Midbrain (tissue), 1 donor: ENCODE measurements at places on chromosomes 11 and 22.

DNA sequence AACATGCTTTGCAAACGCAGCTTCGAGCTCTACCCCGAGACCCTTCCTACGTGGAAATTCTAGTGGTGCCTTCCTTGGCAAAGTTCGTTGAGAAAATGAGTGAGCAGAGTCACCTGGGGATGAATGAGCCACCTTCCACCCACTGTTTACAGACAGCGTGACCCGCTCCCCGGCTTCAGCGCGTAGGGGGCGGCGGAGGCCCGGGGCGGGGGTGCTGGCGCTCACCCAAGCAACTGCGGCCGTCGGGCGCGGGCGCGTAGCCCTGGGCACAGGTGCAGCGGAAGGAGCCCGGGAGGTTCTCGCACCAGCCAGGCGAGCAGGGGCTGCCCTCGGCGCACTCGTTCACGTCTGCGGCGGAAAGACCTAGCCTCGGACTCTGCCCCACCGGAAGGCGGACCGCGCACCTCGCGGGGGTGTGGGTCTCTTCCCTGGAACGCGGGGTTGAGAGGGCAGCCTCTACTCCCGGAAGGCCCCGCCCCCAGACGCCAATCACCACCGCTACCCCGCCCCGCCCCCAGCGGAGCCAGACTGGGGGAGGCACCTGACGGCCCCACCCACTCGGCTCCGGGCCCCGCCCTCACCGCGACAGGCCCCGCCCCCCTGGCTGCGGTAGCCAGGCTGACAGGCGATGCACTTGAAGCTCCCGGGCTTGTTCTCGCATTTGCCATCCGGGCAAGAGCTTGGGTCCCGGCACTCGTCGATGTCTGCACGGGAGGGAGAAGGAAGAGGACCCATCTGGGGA lies 11.8 kb downstream of the LTBP3 start:
- no peak for DNase-seq

- no peak for DNase-seq
These were observed 24.2 kb downstream of the FBLN1 start for GRCh38 chr22:45526768-45527360.

DNA sequence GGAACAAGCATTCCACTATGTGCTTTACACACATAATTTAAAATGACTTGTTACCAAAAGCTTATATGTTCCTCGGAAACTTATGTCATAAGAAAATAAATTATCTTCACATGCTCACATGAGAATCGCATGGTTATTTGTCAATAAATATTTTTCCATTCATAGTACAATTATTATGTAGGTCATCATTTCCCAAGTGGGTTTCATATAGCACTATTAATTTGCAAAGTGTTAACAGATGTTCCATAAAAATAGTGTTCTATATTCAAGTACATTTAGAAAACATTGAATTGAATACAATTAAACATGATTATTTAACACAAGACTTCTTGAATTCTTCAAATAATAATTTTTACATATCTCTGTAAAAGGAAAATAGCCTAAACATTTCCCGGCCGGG lies 23.9 kb downstream of the LRRC4C start:
- no peak for DNase-seq

DNA sequence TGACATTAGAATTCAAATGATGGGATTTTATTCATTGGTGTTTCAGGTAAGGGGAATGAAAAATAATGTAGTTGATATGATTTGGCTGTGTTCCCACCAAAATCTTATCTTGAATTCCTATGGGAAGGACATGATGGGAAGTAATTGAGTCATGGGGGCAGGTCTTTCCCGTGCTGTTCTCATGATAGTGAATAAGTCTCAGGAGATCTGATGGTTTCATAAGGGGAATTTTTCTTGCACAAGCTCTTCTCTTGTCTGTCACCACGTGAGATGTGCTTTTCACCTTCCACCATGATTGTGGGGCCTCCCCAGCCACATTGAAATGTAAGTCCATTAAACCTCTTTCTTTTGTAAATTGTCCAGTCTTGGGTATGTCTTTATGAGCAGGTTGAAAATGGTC lies 268.6 kb upstream of the CHORDC1 start:
- DNase-seq: no peak

DNA sequence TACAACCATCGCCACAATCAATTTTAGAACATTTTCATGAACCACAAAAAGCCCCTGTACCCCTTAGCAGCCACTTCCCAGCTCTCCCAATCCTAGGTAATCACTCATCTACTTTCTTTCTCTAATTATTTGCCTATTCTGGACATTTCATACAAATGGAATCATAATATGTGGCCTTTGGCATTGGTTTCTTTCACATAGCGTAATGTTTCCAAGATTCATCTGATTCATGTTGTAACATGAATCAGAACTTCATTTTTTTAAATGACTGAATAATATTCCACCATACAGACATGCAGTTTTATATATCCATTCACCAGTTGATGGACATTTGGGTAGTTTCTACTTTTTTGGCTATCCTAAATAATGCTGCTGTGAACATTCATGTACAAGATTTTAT lies 56.2 kb upstream of the RCN1 start:
- no peak for DNase-seq

GRCh38 chr11:61814958-61815789 lies 1.6 kb downstream of the FADS1 start:
- peak; percentile 99 for DNase-seq

GRCh38 chr11:128195756-128196155 lies 391.6 kb downstream of the ETS1 start:
- DNase-seq: no peak
